ENCODE measurements at places on chromosomes 1 and 21. TPM values are rescaled to one million over a fixed set of nuclear protein-coding genes. Genes with fewer than 3 reads are reported as not detected.

Gene AADACL4
- total RNA-seq: not detected

Gene ABCG1
- total RNA-seq: 5.2 TPM

Gene SPRR3
- not detected for total RNA-seq

Gene WDR3
- total RNA-seq: 31.2 TPM

Gene ATAD3C
- not detected for total RNA-seq

Gene CHI3L2
- 20.9 TPM for total RNA-seq

Gene HCRTR1
- total RNA-seq: not detected

Gene LPAR3
- total RNA-seq: 2.0 TPM

Gene C1orf115
- total RNA-seq: 0.58 TPM
